ENCODE measurements at places on chromosomes 2 and 18. TPM values are rescaled to one million over a fixed set of nuclear protein-coding genes. Genes with fewer than 3 reads are reported as not detected.
A peak's percentile ranks its signal among the peaks of the same experiment; 100 is the strongest.

GRCh38 chr18:63315131-63315662 lies 4.4 kb downstream of the BCL2 start:
- no peaks in the 10 kb centered on the region for H3K27me3 ChIP-seq
- H3K27ac ChIP-seq = peak overlapping the region; percentile 96
- peak overlapping the region; percentile 99 for H3K4me3 ChIP-seq
- no peak for DNase-seq
- peaks cover 48% of the 10 kb centered on the region for H3K4me1 ChIP-seq

- no peak for DNase-seq
- H3K27me3 ChIP-seq = peaks cover 48% of the 10 kb centered on the region
- H3K4me3 ChIP-seq = no peak overlapping the region
- H3K4me1 ChIP-seq = no peaks in the 10 kb centered on the region
- no peak overlapping the region for H3K27ac ChIP-seq
These were observed 18.3 kb upstream of the KLHL29 start for GRCh38 chr2:23366720-23367119.

GRCh38 chr2:131369954-131370353 lies 6.0 kb upstream of the RAB6D start:
- no peak overlapping the region for H3K4me3 ChIP-seq
- DNase-seq = no peak
- no peak overlapping the region for H3K27ac ChIP-seq
- peaks cover 14% of the 10 kb centered on the region for H3K27me3 ChIP-seq

- H3K36me3 ChIP-seq = no peaks in the 10 kb centered on the region
- no peak overlapping the region for H3K4me3 ChIP-seq
- DNase-seq = no peak
- peaks cover 34% of the 10 kb centered on the region for H3K4me1 ChIP-seq
- no peaks in the 10 kb centered on the region for H3K27me3 ChIP-seq
- no peak overlapping the region for H3K27ac ChIP-seq
These were observed 87.7 kb downstream of the SPTBN1 start for GRCh38 chr2:54543733-54544396.

DNA sequence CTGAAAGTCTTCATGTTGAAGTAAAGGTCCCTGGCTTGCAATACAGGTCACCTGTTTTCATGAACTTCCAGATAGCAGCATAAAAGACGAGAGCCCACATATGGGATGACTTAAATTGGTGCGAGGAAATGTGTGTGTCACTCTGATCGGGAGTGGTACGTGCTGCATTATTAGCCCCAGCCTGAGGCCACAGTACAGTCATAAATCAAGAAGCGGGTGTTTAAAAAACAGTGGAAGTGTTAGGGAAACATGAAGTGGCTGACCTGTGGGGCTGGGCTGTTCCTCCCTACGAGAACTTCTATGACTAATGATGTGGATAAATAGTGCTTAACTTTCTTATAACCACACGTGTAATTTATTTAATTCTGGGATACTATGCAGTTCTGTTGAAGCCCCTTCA lies 24.4 kb downstream of the RDH14 start:
- peaks cover 2% of the 10 kb centered on the region for H3K4me1 ChIP-seq
- H3K36me3 ChIP-seq = no peaks in the 10 kb centered on the region
- peaks cover 10% of the 10 kb centered on the region for H3K27me3 ChIP-seq
- H3K4me3 ChIP-seq = no peak overlapping the region

GRCh38 chr2:164589522-164589921 lies 31.8 kb downstream of the GRB14 start:
- no peak overlapping the region for H3K27ac ChIP-seq
- DNase-seq = no peak
- H3K27me3 ChIP-seq = no peaks in the 10 kb centered on the region
- H3K36me3 ChIP-seq = peaks cover 3% of the 10 kb centered on the region
- no peaks in the 10 kb centered on the region for H3K4me1 ChIP-seq

- H3K4me3 ChIP-seq = no peak overlapping the region
- no peak overlapping the region for H3K27ac ChIP-seq
- no peaks in the 10 kb centered on the region for H3K36me3 ChIP-seq
- no peaks in the 10 kb centered on the region for H3K4me1 ChIP-seq
These were observed 14.2 kb upstream of the PRELID3A start for GRCh38 chr18:12393510-12393909.

DNA sequence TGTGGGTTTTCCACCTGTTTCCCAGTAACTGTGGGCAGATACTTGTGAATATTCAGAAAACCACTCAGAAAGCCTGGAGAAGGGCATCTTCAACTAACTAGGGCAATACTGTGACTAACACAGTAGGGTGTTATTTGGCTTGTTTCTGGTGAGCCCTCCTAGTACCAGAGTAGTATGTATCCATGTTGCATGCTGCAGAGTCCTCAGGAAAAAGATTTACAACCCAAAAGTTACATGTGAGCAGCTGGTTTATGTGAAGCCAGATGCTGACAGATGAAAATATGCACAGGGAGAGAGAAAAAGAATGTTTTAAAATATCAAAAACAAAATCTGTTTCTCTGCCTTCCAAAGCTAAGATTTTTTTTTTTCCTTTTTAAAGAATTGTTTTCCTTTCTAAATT lies 333.2 kb upstream of the UBE2E3 start:
- no peak overlapping the region for H3K27ac ChIP-seq
- no peaks in the 10 kb centered on the region for H3K27me3 ChIP-seq
- no peak for DNase-seq
- no peaks in the 10 kb centered on the region for H3K4me1 ChIP-seq

GRCh38 chr2:169510496-169510895 lies 994 bp downstream of the KLHL41 start:
- H3K27me3 ChIP-seq = no peaks in the 10 kb centered on the region
- no peaks in the 10 kb centered on the region for H3K4me1 ChIP-seq
- no peak for DNase-seq
- no peak overlapping the region for H3K27ac ChIP-seq
- H3K4me3 ChIP-seq = no peak overlapping the region

DNA sequence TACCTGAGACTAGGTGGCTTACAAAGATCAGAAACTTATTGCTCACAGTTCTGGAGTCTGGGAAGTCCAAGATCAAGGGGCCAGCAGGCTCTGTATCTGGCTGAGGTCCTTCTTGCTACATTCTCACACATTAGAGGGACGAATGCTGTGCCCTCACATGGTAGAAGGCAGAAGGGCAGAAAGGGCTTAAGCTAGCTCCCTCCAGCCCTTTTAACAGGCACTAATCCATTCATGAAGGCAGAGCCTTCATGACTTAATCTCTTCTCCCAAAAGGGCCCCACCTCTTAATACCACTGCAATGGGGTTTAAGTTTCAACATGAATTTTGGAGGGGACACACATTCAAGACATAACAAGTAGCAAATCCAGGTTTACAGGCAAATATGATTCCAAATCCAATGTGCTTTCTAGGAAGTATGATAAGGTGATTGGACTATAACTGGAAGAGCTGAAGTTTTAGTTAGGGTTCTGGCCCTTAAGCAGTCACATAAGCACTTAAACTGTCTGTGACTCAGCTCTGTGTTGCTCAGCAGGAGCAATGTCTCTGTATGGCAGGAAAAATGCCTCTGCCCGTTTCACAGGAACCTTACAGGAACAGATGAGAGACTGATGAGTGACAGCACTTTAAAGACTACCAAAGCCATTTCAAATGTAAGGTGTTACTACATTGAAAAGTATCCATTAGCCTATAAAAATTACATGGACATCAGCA lies 119.6 kb upstream of the PTPRM start:
- H3K36me3 ChIP-seq = no peaks in the 10 kb centered on the region
- no peaks in the 10 kb centered on the region for H3K4me1 ChIP-seq
- no peak overlapping the region for H3K27ac ChIP-seq
- no peaks in the 10 kb centered on the region for H3K27me3 ChIP-seq
- no peak overlapping the region for H3K4me3 ChIP-seq
- DNase-seq = no peak

- H3K4me1 ChIP-seq = no peaks in the 10 kb centered on the region
- H3K27ac ChIP-seq = no peak overlapping the region
- no peak overlapping the region for H3K4me3 ChIP-seq
- DNase-seq = no peak
These were observed 414.7 kb upstream of the SPRED2 start for GRCh38 chr2:65846989-65847678.

- H3K36me3 ChIP-seq = peaks cover 48% of the 10 kb centered on the region
- H3K27me3 ChIP-seq = no peaks in the 10 kb centered on the region
- no peak overlapping the region for H3K27ac ChIP-seq
- H3K4me1 ChIP-seq = no peaks in the 10 kb centered on the region
These were observed 53.6 kb downstream of the CTDP1 start for GRCh38 chr18:79733135-79733701.

- peak overlapping the region; percentile 66 for H3K4me3 ChIP-seq
- H3K4me1 ChIP-seq = peaks cover 99% of the 10 kb centered on the region
- DNase-seq = peak; percentile 49
- H3K36me3 ChIP-seq = peaks cover 35% of the 10 kb centered on the region
These were observed 12.8 kb downstream of the B3GNT2 start for GRCh38 chr2:62208758-62209114.

GRCh38 chr2:239966853-239967552 lies 58.1 kb downstream of the NDUFA10 start:
- no peaks in the 10 kb centered on the region for H3K4me1 ChIP-seq
- H3K27me3 ChIP-seq = no peaks in the 10 kb centered on the region
- H3K36me3 ChIP-seq = peaks cover 21% of the 10 kb centered on the region
- no peak overlapping the region for H3K4me3 ChIP-seq

GRCh38 chr2:203959672-203960071 lies 23.1 kb downstream of the ICOS start:
- H3K27ac ChIP-seq = peak overlapping the region; percentile 67
- peaks cover 57% of the 10 kb centered on the region for H3K36me3 ChIP-seq
- DNase-seq = no peak
- no peaks in the 10 kb centered on the region for H3K27me3 ChIP-seq
- H3K4me1 ChIP-seq = peaks cover 68% of the 10 kb centered on the region

GRCh38 chr2:160590664-160591063 lies 97.1 kb upstream of the RBMS1 start:
- no peak for DNase-seq
- H3K27me3 ChIP-seq = no peaks in the 10 kb centered on the region
- peak overlapping the region; percentile 15 for H3K27ac ChIP-seq

DNA sequence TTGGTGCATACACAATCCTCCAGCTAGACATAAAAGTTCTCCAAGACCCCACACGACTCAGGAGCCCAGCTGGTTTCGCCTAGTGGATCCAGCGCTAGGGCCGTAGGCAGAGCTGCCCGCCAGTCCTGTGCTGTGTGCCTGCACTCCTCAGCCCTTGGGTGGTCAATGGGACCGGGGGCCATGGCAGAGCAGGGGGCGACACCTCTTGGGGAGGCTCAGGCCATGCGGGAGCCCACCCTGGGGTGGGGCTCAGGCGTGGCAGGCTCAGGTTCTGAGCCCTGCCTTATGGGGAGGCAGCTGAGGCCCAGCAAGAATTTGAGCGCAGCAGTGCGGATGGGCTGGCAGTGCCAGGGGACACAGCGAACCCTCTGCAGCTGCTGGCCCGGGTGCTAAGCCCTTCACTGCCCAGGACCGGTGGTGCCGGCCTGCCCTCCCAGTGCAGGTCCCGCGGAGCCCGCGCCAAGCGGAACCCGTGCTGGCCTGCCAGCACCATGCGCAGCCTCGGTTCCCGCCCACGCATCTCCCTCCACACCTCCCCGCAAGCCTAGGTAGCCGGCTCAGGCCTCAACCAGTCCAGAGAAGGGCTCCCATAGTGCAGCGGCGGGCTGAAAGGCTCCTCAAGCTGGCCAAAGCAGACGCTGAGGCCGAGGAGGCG lies 1566.6 kb upstream of the SLC39A10 start:
- DNase-seq = no peak
- no peak overlapping the region for H3K4me3 ChIP-seq
- no peaks in the 10 kb centered on the region for H3K27me3 ChIP-seq
- H3K36me3 ChIP-seq = no peaks in the 10 kb centered on the region
- H3K4me1 ChIP-seq = no peaks in the 10 kb centered on the region

DNA sequence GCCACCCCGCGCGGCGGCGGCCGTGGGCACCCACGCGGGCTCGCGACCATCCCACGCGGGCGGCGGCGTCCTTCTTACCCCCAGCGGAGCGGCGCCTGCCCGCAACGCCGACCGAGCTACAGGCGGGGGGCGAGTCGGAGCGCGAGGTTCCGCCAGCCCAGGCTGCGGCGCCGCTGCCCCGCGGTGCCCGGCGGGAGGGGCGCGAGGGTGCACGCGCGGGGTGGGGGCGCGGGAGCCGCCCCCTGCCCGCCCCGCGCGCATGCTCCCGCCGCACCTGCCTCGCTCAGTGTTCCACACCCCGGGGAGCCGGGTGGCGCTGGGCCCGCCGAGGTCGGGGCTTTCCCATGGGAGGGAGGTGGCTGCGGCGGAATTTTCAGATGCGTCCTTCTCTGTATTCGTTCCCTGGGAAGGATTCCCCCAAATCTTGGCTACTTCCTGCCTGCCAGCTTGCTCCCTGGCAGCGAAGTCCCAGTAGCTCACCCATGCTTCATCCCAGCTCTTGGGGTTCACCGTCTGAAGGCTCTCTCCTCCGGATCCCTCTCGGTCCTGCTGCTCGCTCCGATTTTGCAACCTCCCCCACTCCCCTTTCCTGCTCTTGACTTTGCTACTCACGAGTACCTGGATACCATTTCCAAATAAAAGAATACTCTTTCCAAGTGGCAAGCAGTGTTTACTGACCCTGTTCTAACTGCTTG lies at the start of gene L3MBTL4:
Gene L3MBTL4 (minus strand): TSS at position 189 of the 695 bp plus-strand sequence. CDS start 103,286 bp downstream, outside the sequence.
- H3K27ac ChIP-seq = peak within 1 kb of the TSS; percentile 40
- DNase-seq = no peak
- H3K36me3 ChIP-seq = peaks cover 1% of the 10 kb centered on the region
- H3K4me3 ChIP-seq = peak within 1 kb of the TSS; percentile 85

- no peak for DNase-seq
- no peaks in the 10 kb centered on the region for H3K36me3 ChIP-seq
- H3K4me1 ChIP-seq = no peaks in the 10 kb centered on the region
- no peak overlapping the region for H3K27ac ChIP-seq
- H3K4me3 ChIP-seq = no peak overlapping the region
These were observed 827.2 kb downstream of the EPHA4 start for GRCh38 chr2:220744861-220745260.

DNA sequence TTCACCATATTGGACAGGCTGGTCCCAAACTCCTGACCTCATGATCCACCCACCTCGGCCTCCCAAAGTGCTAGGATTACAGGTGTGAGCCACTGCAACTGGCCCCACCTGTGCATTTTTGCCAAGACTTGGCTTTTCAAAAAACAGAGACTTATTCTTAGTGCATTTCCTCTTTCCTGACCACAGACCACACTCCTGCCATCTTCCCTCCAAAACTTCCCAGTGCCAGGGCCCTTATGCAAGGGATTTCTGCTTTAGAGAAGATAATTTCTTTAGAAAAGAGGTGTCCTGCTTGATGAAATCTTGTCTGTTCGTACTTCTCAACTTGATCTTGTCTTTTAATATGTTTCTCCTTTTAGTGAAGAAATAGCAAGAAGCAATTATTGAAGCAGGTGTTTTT lies 98.8 kb upstream of the ZNF516 start:
- peaks cover 5% of the 10 kb centered on the region for H3K4me1 ChIP-seq
- H3K27me3 ChIP-seq = peaks cover 59% of the 10 kb centered on the region
- H3K27ac ChIP-seq = no peak overlapping the region
- H3K4me3 ChIP-seq = no peak overlapping the region
- no peak for DNase-seq
- H3K36me3 ChIP-seq = no peaks in the 10 kb centered on the region

- peak overlapping the region; percentile 64 for H3K4me3 ChIP-seq
- peaks cover 9% of the 10 kb centered on the region for H3K27me3 ChIP-seq
- DNase-seq = peak; percentile 50
- peaks cover 78% of the 10 kb centered on the region for H3K4me1 ChIP-seq
These were observed 243.6 kb upstream of the CXCR4 start for GRCh38 chr2:136361521-136361920.

The NXPH2 gene
- not detected for total RNA-seq

The ZBTB7C gene
- total RNA-seq = 0.05 TPM

The TUBA4B gene
- not detected for total RNA-seq

The POTEI gene
- total RNA-seq = not detected

The G6PC2 gene
- not detected for total RNA-seq

The MEP1B gene
- total RNA-seq = not detected

The SPATA3 gene
- total RNA-seq = 2.3 TPM

The CARF gene
- 12.0 TPM for total RNA-seq

The LCT gene
- total RNA-seq = 0.19 TPM

The PSMA8 gene
- total RNA-seq = 0.81 TPM

The DIPK1C gene
- total RNA-seq = not detected

The CHST9 gene
- total RNA-seq = not detected
